ENCODE measurements at places on chromosomes 4 and X.
A peak's percentile ranks its signal among the peaks of the same experiment; 100 is the strongest.

DNA sequence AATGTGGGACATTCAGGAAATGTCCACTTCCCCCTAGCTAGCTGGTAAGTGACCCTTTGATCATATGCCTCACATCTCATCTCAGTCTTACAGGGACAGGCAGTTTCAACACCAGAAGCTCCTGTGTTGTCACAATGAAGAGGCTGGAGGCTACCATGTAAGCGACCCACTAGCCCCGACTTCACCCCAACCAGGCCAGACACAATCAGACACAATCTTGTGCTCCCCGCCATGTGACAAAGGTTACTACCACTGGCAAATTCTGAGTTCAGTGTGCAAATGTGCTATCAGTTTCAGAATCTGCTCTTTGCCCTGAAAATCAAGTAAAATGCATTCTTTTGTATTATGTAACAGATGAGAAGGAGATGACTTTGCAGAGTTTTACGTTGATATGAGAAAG lies 56.9 kb upstream of the STS start:
- no peak for DNase-seq

- DNase-seq: no peak
Observed at GRCh38 chr4:19880206-19880605, 371.5 kb upstream of the SLIT2 start.

DNA sequence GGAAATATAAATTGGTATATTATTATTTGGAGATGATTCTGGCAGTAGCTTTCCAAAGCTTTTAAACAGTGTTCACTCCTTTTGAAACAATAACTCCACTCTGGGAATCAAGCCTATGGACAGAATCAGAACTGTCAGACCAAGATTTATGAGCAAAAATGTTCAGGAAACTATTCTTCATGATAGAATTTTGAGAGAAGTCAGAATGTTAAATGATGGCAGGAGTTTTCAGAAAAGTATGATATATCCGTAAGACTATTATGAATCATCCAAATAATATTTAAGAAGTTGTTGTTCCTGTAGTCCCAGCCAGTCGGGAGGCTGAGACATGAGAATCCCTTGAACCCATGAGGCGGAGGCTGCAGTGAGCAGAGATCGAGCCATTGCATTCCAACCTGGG lies 50.5 kb upstream of the ADGRG2 start:
- DNase-seq: no peak

DNA sequence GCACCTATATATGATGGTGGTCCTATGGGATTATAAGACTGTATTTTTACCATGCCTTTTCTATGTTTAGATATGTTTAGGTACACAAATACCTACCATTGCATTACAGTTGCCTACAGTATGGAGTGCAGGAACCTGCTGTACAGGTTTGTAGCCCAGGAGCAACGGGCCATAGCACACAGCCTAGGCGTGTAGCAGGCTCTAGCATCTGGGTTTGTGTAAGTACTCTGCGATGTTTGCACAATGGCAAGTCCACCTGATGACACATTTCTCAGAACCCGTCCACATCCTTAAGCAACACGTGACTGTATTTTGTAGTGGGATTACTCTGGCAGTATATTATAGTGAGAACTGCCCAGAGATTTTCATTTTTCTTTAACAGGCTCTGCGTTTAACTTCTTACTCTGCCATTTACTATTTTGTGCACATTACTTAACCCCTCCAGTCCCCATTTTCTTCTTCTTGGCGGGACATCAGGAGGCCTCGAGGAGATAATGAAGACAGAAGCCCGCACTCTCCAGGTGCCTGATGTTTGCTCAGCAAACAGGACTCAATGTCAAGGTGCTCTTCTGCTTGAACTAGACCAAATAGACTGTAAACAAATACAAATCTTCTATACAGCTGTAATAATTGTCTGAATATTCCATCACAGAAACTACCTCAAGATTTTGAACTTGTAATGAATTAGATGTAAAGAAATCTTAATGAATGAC lies 102.0 kb upstream of the PDLIM3 start:
- no peak for DNase-seq

DNA sequence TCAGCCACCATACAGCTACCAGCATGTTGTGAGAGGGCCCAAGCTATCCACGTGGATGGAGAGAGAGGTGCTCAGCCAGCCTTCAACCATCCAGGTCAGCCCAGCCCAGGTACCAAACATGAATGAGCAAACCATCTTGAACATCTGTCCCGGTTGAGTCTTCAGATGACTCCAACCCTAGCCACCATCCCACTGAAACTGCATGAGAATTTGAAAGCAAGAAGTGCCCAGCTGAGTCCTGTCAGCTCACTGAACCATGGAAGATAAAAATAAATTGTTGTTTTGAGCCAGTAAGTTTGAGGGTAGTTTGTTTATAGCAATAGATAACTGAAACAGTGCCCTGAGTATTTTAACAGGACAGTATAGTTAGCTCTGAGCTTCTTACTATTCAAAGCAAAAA lies 7.3 kb upstream of the SEL1L3 start:
- DNase-seq: no peak

DNA sequence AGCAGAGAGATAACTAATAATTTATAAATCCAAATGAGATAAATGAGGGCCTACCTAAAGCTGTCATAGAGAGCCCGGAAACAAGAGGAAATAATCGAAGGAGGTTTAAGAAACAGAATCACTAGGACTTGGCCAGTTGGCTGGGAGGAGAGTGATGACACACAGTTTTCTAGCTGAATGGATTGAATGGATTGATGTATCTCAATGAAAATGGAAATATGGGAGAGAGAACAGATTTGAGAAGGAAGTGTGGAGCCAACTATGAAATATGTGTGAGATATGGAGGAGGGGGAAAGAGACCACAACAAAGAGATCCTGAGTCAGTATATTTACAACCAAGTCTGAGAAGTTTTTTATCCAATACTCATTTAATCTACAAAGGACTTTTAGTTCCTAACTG lies 35.7 kb upstream of the CXXC4 start:
- DNase-seq: no peak

DNA sequence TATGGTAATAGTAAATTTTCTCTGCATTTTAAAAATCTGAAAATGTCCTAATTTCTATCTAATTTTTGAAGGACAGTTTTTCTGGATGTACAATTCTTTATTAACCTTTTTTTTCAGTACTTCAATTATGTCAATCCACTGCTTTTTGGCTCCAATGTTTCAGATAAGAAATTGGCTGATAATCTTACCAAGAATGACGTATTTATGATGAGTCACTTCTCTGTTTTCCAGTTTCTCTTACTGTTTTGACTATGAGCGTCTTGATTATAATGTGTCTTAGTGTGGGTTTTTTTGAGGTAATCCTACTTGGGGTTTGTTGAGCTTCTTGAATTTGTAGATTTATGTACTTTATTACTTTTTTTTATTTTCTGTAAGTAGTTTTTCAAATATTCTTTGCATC lies 47.2 kb downstream of the UGT2B11 start:
- peak; percentile 2 for DNase-seq

GRCh38 chrX:46298821-46299220 lies 246.4 kb downstream of the ZNF674 start:
- DNase-seq: no peak

DNA sequence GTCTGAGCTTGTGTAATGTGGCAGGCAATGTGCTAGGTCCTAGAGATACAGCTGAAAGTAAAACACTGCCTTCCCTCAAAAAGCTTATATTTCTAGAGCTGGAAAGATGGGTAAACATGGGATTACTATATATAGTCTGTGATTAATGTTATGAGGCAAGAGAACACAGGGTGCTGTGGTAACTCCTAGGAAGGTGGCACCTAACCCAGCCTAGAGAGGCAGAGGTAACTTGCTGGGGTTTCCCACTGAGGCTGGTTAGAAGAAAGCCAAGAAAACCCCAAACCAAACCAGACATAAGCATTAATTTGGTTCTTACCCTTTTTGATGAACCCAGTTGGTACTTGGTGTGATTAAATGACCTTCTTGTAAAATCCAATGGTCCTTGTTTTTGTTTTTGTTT lies 315.0 kb downstream of the PPP1R2C start:
- DNase-seq: no peak

DNA sequence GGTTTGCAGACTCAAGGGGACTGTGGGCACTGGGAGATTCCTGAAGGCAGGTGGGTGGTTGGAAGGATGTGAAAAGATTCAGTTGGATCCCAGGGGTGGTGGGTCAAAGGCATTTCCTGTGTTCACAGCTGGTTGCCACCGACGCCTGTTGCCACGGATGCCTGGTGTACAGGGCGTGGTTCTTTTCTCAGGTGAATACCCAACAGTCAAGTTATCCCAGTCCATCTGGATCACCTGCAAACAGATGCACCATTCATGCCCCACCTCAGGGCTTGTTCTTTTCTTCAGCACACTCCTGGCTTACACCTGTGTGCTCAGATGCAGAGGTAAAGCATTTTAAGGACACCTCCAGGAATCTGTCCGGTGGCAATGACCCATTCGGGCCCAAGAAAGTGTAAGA lies 55.8 kb upstream of the SHOX start:
- no peak for DNase-seq

- no peak for DNase-seq
Observed at GRCh38 chr4:35604724-35605123, 639.6 kb downstream of the ARAP2 start.

- no peak for DNase-seq
Observed at GRCh38 chr4:101794806-101795205, 4.3 kb downstream of the BANK1 start.

GRCh38 chrX:95629737-95630136 lies 1054.9 kb upstream of the DIAPH2 start:
- DNase-seq: no peak

GRCh38 chr4:5447755-5448154 lies 260.6 kb downstream of the EVC2 start:
- DNase-seq: no peak

All from GM06990 (cell line).